ENCODE measurements at places on chromosomes 3 and 15.

DNA sequence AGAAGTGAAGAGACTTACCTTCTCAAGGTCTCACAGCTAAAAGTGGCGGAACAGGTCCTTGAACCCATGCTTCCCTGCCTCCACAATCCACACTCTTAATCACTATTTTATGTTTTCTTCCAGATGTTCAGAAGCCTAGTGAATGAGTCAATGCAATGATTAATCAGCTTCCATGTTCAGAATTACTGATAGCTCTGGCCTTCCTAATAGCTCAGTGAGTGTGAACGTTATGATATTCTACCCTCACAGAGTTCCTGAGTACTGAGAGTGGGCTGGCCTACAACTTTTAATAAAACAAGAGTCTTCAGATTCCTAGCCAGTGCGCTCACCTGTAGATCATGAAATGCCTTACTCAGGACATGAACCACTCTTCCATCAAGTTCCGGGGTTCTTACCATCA lies 443.0 kb upstream of the ADAMTS9 start:
- DNase-seq = no peak

- no peak for DNase-seq
Measured at GRCh38 chr3:81545572-81545971, 215.9 kb downstream of the GBE1 start.

- no peak for DNase-seq
Measured at GRCh38 chr3:127789051-127789450, 33.3 kb downstream of the MGLL start.

DNA sequence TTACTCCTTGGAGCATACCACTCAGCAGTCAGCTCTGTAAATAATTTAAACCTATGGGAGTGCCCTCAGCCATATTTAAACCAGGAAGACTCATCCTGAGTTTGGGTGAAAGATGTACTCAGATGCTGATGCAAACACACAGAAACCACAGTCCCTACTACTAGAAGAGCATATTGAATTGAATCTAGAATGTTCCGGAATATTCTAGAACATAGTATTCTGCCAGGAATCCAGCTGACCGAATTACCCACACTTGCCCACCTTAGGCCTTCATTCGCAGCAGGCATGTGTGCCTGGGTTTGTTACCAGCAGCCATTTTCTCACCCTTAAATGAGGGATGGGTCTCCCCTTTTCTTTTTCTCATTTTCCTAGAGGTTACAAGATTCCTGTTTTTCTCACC lies 202.4 kb upstream of the ICE2 start:
- DNase-seq = no peak

GRCh38 chr3:51353131-51353530 lies 32.0 kb upstream of the MANF start:
- DNase-seq = no peak
